SHP77 (cell line): ENCODE measurements at places on chromosomes 12 and 14.

GRCh38 chr12:60070552-60070951 is 474.7 kb downstream of the SLC16A7 start:
- no peak for DNase-seq

GRCh38 chr12:102299731-102300130 is 102.1 kb upstream of the PMCH start:
- DNase-seq, result no peak

DNA sequence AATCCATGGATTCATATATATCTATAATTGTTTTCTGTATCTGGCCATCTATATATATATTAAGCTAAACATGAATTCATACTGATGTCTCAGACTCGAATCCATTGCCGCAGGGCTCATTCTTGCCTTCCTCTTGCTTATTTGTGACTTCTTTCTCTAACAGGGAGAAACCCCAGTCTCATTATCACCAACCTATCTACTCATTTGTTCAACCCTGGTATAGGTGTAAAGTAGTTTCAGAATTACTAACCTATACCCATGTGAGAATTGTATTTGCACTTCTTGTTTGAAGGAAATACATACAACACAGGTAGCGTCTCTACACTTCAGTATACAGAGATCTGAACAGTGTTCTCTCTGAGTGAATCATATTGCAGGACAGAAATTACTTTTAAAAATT is 77.7 kb downstream of the PTPN11 start:
- no peak for DNase-seq

DNA sequence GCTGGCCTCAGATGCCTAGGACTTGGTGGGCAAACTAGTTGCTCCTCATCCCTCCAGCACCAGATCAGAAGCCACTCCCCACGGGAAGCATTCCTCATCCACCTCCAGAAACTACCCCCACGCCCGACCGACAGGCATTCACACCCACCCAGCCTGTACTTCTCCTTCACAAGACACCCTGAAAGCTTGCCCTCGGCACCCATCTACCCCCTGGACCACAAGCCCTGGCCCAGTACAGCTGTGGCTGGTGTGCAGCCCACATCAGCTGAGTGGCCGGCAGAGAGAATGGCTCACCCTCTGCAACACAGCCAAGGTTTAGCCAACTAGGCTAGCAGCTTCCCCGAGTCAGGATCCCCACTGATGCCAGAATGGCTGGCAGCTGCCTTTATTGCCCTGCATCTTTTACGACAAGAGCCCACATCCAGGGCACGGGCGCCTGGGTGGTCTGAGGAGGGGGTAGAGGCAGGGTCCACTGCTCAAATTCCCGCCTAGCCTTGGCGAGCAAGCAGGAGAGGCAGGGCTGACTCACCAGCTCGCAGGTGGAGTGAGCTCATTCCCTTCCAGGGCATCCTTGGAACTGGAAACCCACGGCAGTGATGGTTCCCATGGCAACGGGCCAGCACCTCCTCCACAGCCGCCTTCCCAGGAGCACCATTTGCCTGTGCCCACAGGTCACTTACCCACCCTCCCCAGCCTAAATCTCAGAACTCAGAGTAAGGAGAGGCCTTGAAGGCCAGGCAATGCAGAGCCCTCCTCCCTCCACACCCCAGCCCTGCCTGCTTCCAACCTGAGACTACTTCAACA is 17.1 kb downstream of the ACTN1 start:
- peak; percentile 43 for DNase-seq

GRCh38 chr14:67512463-67513310 is 20.4 kb upstream of the PLEKHH1 start:
- DNase-seq, result no peak

DNA sequence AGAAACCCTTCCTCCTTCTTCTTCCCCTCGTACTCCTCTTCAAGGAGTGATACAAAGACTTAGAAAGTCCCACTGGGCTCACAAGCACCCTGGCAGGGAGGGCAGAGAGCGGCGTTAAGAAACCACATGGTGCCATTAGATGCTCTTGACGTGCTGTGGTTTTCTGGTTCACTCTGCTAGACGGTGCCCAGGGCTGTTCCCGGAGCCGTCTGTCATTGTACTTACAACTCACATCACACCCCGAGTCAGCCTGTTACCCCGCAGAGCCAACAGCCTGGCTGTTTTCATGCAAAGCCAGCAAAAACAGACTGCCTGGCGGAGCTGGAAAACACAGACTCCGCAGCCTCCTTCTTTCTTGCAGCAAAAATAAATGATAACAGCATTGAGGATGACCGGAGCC is 232.6 kb upstream of the TBX3 start:
- DNase-seq, result no peak

DNA sequence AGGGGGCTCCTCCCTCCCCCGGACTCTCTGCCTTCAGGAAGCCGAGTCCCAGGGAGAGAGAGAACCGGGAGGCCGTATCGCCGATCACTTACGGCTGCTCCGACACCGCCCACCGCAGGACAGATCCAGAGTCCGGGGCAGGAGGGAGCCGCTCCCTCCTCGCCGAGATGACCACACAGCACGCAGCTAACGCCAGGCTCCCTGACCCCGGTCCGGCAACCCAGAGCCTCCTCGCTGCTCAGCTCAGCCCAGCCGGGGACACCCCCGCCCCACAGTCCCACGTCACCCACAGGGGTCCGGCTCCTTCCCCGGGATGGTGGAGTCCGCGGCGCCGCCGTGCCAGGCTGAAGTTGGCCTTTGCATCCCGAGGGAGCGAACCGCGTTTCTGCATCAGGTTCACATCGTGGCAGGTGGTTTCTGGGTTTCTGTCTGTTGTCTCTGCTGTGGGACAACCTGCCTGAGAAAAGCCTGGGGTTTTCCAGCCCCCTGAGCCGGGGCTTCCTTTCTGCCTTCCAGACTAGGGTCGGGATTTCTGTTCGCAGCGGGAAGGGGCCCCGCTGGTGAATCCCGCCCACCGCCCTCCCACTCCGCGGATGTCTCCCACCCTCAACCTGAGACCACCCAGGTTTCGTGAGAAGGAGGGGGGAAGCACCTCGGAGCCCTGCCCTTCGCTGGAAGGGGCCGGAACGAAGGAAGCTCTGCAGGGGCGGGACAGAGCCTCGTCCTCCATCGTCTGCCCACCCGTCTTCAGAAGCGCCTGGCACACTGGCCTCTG is 61.2 kb downstream of the NOC4L start:
- DNase-seq, result no peak

DNA sequence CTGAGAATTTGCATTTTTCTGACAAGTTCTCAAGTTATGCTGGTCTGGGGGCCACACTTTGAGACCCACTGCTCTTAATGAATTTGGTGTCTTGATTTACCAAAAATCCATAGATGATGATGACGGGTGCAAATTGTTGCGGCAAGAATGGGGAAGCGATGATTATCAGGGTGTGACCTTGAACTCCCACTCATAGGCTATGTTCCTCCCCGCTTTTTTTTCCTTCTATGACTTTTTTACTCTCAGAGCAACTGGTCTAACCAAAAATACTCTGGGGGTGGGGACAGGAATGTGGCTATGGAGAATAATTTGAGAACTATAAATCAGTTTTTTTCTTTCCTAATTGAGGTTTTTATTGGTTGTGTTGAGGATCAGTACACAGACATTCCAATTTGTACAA is 83.6 kb downstream of the PPFIBP1 start:
- no peak for DNase-seq

- no peak for DNase-seq
Observed at GRCh38 chr14:53325176-53325806, 172.2 kb upstream of the DDHD1 start.

DNA sequence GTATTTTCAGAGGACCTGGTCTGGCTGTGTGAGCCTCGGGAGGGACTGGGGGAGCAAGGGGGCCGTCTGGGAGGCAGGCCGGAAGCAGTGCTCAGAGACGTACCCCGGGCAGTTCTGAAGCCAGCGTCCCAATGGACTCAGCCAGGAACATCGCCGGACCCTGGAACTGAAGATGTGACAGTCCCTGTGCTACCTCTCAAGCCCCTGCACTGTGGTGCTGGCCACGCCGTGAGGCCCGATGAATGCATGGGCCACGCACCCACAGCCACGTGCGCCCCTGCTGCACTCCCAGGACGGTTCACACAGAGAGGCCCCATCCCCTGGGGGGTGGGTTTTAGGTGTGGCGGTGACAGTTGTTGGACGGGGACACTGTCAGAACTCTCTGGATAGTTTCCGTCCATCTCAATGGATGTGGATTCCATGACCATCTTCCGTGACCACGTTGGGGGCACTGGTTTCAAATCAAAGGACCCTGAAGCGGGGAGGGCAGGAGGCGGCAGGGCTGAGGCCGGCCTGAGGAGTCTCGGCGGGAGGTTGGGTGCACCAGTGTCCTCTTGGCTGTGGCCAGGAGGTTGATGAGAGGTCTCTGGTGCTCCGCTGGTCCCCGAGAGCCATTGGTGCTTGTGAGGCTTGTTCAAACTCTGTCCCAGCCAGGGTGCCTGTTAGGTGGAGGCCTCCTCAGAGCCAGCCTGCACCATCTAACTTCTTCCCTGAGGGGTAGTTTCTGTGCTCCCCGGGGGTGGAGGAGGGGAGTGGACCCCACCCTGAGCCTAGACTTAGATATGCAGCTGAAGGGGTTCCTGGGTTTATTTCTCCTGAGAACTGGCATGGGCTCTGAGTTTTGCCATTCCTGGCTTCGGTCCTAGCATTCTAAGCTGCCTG is 36.3 kb upstream of the TSPAN9 start:
- no peak for DNase-seq

- DNase-seq, result no peak
Observed at GRCh38 chr12:26773313-26774104, 59.5 kb downstream of the ITPR2 start.

- DNase-seq, result no peak
Observed at GRCh38 chr12:63808631-63809030, 28.9 kb downstream of the RXYLT1 start.

- no peak for DNase-seq
Observed at GRCh38 chr14:49703965-49704364, 11.0 kb downstream of the KLHDC1 start.

DNA sequence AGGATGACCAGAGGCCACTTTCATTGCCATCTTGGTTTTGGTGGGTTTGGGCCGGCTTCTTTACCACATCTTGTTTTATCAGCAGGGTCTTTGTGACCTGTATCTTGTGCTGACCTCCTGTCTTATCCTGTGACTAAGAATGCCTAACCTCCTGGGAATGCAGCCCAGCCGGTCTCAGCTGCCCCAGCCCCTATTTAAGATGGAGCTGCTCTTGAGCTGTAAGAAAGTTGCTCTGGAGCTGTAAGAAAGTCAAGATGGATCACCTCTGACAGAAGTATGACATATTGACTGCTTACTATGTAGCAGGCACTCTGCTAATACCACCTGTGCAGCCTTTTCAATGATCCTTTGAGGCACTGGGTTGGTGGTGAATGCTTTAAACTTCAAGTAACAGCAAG is 52.1 kb downstream of the RIN3 start:
- no peak for DNase-seq

- DNase-seq, result no peak
Observed at GRCh38 chr14:66539034-66539433, 31.1 kb downstream of the GPHN start.

GRCh38 chr14:77026930-77027537 is 1.5 kb downstream of the IRF2BPL start:
- no peak for DNase-seq

DNA sequence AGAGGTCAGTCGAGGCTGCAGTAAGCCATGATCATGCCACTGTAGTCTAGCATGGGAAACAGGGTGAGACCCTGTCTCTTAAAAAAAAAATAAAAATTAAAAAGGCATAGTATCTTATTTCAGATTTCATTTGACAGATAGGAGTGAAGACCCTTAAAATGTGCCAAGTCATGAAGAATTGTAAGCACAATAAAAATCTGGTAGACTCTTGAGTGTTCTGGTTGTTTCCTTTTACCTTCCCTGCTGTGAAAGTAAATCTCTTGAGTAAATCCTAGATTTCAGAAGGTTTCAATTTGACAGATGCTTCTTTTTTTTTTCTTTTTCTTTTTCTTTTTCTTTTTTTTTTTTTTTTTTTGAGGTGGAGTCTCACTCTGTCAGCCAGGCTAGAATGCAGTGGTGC is 109.0 kb downstream of the ESR2 start:
- no peak for DNase-seq

DNA sequence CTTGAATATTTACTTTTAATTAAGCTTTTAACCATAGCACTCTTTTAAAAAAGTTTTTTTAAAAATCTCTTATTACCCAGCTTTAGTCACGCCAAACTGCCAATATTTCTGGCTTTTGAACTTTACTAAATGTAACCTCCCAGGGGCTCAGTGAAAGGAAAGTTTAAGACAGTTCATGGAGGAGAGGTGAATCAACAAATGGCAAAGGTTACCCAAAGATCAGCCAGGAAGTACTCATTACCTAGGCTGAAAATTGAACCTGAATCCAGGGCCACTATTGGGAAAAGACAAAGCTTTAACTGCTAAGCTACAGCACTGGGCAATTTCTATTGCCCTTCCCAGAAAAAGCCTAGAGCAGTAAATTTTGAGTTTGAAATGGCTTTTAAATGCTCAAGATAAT is 282.2 kb downstream of the GPHN start:
- no peak for DNase-seq

DNA sequence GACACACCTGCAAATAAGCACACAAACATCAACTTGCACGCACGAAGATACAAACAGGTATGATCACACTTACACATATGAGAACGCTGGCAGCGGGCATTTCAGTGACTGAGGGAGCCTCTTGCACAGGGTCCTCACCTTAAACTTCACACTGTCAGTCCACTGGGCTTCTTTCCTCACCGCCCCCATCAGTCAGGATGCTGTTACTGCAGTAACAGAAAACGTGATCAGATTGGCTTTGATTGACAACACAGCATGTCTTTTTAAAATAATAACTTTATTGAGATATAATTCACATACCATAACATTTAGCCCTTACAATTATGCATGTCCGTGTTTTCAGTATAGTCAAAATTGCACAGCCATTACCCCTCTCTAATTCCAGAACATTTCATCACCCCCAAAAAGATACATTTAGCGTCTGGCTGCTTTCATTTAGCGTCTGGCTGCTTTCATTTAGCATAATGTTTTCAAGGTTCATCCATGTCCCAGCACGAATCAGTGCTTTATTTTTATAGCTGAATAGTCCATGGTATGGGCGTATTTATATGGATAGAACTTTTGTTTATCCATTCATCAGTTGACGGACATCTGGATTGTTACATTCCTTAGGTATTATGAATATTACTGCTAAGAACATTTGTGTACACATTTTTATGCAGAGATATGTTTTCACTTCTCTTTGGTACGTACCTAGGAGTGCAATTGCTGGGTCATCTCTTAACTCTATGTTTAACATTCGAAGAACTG is 8.4 kb downstream of the CCDC197 start:
- no peak for DNase-seq

DNA sequence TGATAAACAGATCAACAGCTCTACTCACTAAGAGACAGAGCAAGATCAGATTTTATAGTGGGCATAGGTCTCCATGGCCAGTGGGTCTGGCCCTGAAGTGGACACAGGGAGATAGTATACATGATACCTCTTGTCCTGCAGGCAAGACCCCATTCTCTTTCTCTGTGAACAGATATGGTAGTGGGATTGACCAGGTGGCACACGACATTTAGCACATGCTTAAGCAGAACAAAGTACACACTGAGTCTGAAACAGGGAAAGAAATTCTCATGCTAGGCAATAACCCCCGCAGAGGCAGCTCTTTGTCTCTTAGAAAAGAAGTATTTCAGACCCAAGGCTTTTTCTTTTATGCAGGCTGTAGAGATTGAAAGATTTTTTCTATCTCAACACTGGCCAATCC is 1331.2 kb downstream of the FSCB start:
- no peak for DNase-seq
